ENCODE measurements at places on chromosomes 12 and 14.
A peak's percentile ranks its signal among the peaks of the same experiment; 100 is the strongest.

GRCh38 chr12:121279507-121279915 is 17.0 kb downstream of the CAMKK2 start:
- DNase-seq = no peak

- no peak for DNase-seq
These were observed 23.9 kb downstream of the GNG2 start for GRCh38 chr14:51884086-51884927.

- DNase-seq = no peak
These were observed 24.4 kb downstream of the PIGH start for GRCh38 chr14:67575684-67576083.

DNA sequence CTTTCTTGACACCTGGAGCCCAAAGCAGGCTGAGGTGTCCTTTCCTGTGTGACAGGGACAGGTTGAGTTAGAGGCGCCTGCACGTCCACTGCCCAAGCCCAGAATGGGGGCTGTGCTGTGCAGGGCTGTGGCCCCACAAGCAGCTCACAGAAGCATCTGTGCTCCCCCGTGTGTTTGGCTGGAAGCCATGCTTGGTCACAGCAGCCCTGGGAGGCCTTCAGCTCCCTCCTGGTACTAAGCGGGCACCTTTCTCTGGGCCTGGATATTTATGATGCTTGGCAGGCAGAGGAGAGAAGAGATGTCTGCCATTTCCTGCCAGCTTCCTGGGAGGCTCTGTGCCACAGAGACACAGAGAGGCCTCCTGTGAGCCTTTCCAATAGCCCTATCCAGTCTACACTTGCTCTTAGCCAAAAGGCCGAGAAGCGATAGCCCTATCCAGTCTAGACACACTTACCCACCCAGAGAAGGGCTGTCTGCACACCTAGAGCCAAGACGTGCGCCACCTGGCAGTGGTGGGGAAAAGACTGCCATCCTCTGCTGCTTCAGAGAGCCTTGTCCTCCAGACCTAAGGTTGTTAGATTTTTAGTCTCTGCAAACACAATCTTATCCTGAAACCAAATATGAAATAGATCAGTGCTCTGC is 117.4 kb downstream of the GCH1 start:
- DNase-seq = no peak

DNA sequence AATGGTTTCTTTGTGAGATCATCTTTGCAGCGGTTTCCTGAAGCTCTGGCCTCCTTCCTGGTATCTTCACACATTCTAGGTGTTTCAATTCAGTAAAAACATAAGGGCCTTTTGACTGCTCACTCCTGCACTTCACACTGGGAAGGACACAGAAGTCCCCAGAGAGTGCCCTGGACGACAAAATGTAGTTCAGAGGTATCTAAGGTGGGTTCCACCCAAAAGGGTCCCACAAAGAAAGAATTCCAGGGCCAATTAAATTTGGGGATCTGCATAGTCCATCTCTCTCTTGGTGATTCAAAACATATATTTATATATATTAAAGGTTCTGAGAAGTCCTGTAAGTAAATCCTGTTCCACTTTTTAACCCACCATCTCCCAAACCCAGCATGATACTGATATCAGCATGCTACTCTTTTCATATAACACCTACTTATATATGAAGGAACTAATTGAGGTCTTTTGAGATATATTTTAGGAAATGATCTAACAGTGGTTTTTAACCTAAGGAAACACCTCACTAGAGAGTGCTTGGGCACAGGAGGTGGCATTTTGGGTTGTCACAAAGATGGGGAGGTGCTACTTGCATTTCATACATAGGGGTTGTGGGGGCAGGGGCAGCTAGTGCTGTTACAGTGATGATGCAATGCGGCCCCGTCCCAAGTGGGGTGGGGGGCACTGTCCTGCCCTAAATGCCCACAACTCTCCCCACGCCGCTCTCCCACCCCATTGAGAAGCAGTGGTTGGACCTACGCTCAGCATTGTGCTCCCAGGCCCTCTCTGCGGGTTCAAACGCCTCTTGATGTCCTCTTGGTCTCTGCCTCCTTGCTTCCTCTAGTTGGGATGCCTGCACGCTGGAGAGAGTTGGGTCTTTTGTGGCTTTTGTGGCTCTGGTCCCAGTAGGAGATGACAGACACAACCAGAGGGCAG is 109.4 kb downstream of the ARF6 start:
- DNase-seq = peak; percentile 92

GRCh38 chr12:38162013-38162412 is 154.6 kb upstream of the ALG10B start:
- DNase-seq = no peak

DNA sequence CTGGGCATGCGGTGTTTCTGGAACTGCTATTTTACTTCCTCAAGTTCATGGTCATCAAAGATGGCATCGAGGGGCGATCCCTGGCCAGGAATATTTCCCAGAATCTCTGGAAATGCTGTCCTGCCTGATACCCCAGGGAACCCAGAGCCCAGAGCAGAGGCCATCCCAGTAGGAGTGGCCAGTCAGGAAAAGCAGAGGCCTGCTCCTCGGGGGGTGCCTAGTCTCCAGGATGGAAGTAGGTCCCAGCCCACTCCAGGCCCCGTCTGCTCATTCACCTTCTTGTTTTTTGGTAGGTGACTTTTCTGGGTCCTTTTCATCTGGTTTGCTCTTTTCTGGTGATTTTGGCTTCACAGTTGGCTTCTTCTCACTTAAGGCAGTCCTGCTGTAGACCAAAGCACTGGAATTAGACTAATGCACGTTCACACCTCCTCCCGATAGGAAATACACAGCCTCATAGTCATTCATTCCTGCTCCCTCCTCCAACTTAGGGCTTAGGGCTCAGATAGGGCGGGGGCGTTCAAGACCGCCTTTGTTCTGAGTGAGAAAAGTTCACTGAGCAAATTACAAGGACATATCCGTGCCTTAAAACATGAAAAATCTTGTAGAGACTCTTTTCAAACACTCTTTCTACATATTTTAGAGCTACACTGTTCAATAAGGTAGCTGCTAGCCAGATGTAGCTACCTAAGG is 51.1 kb downstream of the TRAFD1 start:
- DNase-seq = no peak

- DNase-seq = no peak
These were observed 135.3 kb downstream of the CCER1 start for GRCh38 chr12:90819709-90820108.

DNA sequence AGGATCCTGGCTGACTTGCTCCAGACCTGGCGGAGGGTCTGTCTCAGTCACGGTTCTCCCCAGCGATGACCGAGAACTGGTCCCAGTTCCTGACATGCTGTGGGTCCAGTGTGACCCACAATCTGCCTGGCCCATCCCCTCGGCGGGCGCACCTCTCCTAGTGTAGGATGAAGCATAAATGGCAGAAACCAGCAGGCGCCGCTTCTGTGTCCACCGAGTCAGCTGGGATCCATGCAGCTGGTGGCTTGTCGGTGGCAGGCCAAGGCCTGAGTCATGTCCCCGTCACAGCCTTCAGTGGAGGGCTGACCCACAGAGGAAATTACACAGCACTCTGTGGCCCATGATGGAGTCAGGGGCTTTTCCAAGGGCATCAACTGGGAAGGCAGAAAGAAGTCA is 38.5 kb downstream of the NFKBIA start:
- DNase-seq = no peak

- no peak for DNase-seq
These were observed 757 bp upstream of the PCK2 start for GRCh38 chr14:24093207-24093900.

GRCh38 chr12:32569259-32569658 is 109.8 kb upstream of the DNM1L start:
- DNase-seq = no peak

- DNase-seq = no peak
These were observed 936 bp downstream of the TFCP2 start for GRCh38 chr12:51171884-51172514.

- no peak for DNase-seq
These were observed 164.0 kb downstream of the ETV6 start for GRCh38 chr12:11813438-11813813.

Measured in CD4-positive, CD25-positive, alpha-beta regulatory T cell (primary cell).